ENCODE measurements at places on chromosomes 4 and X.
A peak's percentile ranks its signal among the peaks of the same experiment; 100 is the strongest.

DNA sequence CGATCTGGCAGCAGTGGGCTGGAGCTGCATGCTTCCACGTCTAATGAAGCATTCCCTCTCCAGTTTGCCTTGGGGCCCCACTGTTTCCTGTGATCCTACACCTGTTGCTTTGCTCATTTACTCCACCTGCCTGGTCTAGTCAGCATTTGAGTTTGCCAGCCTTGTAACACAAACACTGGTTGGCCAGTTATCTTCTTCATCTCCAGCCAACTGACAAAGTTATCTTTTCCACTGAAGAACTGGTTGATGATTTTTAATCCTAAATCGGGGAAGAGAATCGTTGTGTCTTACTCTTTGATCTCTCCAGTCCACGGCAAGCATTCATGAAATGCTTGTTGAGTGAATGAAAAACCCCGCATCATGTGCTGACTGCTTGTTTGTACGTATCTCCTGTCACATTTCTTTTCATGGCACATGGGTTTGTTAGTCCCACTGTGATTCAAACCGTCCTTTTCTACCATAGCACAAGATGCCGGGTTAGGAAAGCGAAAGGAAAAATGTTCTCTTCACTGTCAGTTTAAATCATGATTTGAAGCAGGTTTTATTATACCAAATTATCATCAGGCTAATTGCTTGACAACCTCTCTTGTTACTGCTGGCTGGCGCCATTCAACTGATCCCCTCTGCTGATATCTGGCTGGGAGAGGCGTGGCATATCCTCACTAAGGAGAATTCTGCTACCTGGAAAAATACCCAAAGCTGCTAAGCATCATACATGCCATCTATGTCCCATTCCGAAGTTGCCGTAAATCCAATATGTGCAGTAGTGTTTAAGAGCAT lies 144.8 kb downstream of the SHROOM3 start:
- DNase-seq = no peak

DNA sequence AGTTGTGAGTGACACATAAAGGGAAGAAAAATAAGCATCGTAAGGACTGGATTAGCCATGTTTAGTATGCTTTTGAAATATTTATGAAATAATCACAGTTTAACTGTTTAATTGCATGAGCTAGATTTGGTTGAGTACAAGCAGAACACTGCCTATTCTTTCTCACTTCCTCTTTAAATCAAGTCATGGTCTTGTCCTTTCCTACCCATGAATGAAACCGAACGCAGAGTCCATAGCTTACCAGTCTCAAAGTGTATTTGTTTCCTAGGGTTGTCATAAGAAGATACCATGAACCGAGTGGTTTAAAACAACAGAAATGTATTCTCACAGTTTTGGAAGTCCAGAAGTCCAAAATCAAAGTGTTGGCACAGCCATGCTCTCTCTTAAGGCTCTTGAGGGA lies 684.0 kb upstream of the MAGEB2 start:
- DNase-seq = no peak

GRCh38 chr4:182089326-182089725 lies 153.9 kb upstream of the TENM3 start:
- DNase-seq = peak; percentile 33

DNA sequence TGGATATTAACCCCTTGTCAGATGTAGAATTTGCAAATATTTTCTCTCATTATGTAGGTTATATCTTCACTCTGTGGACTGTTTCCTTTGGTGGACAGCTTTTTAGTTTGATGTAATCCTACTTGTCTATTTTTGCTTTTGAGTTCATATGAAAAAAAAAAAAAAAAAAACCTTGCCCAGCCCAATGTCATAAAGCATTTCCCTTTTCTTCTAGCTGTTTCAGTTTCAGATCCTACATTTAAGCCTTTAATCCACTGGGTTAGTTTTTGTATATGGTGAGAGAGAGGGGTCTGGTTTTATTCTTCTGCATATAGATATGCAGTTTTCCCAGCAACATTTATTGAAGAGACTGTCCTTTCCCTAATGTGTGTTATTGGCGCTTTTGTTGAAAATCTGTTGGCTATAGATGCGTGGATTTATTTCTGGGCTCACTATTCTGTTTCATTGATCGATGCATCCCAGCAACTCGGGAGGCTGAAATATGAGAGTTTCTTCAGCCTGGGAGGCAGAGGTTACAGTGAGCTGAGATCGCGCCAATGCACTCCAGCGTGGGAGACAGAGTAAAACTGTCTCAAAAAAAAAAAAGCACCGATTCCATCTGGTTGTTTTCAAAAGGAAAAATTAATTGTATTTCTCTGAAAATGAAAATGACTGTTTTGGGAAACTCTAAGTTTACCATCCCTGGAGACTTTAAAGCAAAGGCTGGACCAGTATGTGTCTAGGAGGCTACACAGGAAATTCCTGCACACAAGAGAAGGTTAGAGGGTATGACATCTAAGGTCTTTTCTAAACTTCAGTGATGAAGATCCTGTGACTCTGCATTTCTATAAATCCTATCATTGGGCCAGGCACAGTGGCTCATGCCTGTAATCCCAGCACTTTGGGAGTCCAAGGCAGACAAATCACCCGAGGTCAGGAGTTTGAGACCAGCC lies 35.6 kb downstream of the STEEP1 start:
- peak; percentile 16 for DNase-seq

- no peak for DNase-seq
These were observed 155.1 kb downstream of the PPP3CA start for GRCh38 chr4:101192244-101192643.

GRCh38 chr4:112119353-112119783 lies 25.9 kb upstream of the FAM241A start:
- DNase-seq = no peak

- DNase-seq = peak; percentile 72
These were observed 45.2 kb downstream of the TRIM2 start for GRCh38 chr4:153249199-153250041.
